ENCODE measurements at places on chromosomes 13 and 19.
A peak's percentile ranks its signal among the peaks of the same experiment; 100 is the strongest.

GRCh38 chr13:34155931-34156607, 338.1 kb downstream of the RFC3 start:
- no peak for DNase-seq

GRCh38 chr13:98856983-98857382, 104.5 kb upstream of the SLC15A1 start:
- DNase-seq, result no peak

DNA sequence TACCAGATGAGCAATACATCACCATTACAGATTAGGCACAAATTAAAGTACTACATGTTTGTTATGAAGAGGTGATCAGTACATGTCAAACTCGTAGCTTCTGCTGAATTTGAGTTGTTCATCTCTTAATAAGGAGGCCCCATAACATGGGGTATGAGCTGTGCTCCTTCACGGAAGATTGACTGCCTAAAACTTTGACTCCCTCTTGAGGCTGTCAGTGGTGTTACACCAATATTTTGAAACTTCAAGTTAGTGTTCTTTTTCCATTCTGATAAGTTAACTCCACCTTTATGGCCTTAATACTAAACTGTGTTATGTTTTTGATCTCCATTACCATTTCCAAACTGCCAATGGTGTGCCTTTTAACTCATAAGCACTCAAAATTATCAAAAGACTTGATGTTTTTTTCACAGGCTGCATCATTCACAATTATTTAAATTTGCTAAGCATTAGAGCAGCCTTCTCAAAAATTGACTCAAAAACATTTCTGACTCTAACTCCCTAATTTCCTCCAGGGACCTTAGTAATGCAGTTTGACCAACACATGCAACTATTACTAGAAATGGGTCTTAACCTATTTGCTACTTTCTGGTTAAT, 1591.5 kb downstream of the PCDH9 start:
- peak; percentile 52 for DNase-seq

GRCh38 chr13:28611654-28612131, 47.2 kb upstream of the POMP start:
- no peak for DNase-seq

DNA sequence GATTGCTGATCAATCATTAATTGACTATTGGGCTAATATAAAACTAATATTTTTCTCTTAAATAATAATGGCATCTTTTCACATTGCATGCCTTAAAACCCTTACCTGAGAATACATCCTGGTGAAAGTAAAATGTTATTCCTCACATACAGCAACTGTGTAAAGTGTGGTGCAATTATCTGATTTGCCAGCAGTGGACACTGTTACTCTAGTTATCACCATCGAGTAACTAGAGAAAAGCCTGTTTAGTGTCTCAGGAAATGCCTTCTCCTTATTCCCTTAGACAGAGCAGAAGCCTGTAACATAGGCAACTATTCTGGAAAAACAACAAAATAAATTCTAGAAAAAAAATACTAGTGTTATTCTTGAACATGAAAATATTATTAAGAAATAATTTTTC, 459.8 kb downstream of the FGF14 start:
- peak; percentile 25 for DNase-seq

- no peak for DNase-seq
Measured at GRCh38 chr19:46392837-46393236, 20.5 kb downstream of the CCDC8 start.

Measured in GM12865 (cell line).